ENCODE measurements at places on chromosomes 4 and X.

GRCh38 chr4:15043226-15043625, 40.9 kb downstream of the CPEB2 start:
- DNase-seq, result no peak

- no peak for DNase-seq
These were observed 344.0 kb downstream of the CENPC start for GRCh38 chr4:67201334-67201733.

DNA sequence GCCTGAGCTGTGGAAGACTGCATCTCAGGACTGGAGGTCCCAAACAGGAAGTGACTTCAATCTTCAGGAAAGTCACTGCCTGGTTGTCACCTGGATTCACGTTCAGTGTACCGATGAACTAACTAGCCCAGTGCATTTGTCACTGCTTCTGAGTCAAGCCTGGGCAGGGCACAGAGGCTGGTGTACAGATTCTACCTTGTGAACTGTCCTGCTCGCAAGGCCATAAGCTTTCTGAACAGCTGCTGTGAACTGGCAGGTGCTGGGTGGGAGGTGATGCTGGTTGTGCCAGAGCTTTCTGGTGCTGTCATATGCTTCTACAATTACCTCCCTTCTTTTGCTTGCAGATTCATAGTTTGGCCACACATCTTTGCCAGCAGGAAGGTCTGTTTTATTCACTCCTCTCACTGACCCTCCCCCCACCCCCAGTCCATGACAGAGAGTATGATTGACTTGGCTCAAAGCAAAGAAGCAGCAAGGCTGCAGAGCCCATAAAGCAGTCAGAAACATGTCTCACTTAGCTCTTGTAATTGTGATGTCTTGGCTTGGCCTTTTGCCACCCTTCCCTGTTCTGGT, 40.5 kb downstream of the ZCCHC12 start:
- DNase-seq, result peak; percentile 54

GRCh38 chr4:102234243-102234838, 110.9 kb downstream of the SLC39A8 start:
- no peak for DNase-seq

GRCh38 chr4:183146478-183146877, 47.4 kb downstream of the WWC2 start:
- no peak for DNase-seq

- no peak for DNase-seq
These were observed 73.3 kb downstream of the CRLF2 start for GRCh38 chrX:1139185-1139500.

DNA sequence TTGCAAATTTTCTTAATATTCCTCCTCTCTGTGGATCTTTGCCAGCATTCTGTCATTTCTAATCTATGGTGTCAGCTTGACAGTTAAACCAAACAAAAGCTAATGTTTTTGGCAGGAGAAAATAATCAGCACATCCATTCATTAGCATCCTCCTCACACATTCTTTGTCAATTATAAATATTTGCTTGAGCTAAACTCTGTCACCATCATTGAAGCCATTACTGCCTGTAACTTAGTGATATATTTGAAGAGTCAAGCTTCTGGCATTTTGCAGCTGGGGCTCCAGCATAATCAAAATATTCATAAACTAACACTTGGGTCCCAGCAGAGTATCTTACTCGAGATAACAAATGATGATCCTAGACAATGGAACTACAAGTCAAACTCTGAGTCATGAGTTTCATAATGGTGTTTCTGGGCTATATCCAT, 126.1 kb downstream of the EIF4E start:
- no peak for DNase-seq

DNA sequence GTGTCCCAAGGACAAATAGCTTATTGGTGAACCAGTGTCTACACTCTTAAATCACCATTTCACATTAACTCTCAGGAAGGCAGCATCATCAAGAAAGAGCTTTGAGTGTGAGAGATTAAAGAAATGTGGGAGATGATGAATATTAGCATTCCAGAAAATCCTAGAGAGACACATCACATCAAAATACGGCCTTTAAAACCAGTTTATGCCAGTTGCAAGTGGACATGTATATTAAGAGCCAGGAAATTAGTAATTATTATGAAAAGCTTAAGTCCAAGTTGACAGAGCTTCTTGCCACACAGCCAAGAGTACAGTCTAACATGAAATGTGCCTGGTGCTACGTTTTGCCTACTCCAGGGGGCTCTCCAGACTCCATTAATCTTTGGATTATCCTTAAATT, 503.0 kb upstream of the BOD1L1 start:
- DNase-seq, result no peak

GRCh38 chrX:71542411-71542810, 9.5 kb downstream of the OGT start:
- no peak for DNase-seq

- DNase-seq, result peak; percentile 70
These were observed 98.9 kb downstream of the SPRY1 start for GRCh38 chr4:123495530-123495929.

- no peak for DNase-seq
These were observed 317.0 kb upstream of the CXXC4 start for GRCh38 chr4:104811727-104812126.

DNA sequence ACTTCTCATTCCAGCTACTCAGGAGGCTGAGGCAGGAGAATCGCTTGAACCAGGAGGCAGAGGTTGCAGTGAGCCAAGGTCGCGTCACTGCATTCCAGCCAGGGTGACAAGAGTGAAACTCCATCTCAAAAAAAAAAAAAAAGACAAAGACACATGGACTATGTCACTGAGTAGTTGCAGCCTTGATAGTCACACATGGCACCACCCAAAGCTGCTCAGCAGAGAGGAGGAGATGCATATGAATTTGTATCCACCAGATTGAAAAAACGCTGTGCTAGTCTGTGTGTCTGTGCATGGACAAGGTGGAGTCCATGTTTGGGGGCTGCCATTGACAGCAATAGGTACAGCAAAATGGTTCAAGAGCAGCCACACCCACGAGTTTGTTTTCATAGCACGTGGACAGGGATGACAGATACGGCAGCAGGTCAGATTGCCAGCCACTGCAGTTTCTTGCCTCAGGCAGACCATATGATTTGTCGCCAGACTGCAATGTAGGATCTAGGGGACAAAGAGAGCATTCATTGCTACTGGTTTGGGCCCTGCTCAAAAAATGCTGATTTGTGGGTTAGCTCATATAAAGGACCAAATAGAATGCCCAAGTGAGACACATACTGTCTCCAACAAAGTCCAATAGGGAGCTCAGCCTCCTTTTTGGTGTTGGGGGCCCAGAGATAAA, 89.9 kb downstream of the CEP135 start:
- DNase-seq, result no peak
